ENCODE measurements at places on chromosomes 7 and 10. TPM values are rescaled to one million over a fixed set of nuclear protein-coding genes. Genes with fewer than 3 reads are reported as not detected.

Gene ERCC6
- 4.3 TPM for polyA plus RNA-seq

Gene ADAM22
- 0.08 TPM for polyA plus RNA-seq

Gene GARIN1A
- polyA plus RNA-seq, result 0.80 TPM

Gene UPF2
- 7.7 TPM for polyA plus RNA-seq

Gene SLC18A3
- polyA plus RNA-seq, result not detected

Gene HKDC1
- polyA plus RNA-seq, result 0.12 TPM

Gene NANOS1
- polyA plus RNA-seq, result 1.3 TPM

Gene HOXA7
- 1.8 TPM for polyA plus RNA-seq

Gene HGF
- polyA plus RNA-seq, result 0.47 TPM

Gene LRGUK
- 0.14 TPM for polyA plus RNA-seq

Gene CCDC7
- polyA plus RNA-seq, result 0.46 TPM

Gene STARD3NL
- polyA plus RNA-seq, result 4.2 TPM

Gene MUC3A
- polyA plus RNA-seq, result 0.02 TPM

Gene VIPR2
- 0.40 TPM for polyA plus RNA-seq

Gene SOSTDC1
- polyA plus RNA-seq, result 2.1 TPM

Gene HERC4
- 13.3 TPM for polyA plus RNA-seq

Gene RBP4
- 0.47 TPM for polyA plus RNA-seq

Gene PON3
- polyA plus RNA-seq, result 0.71 TPM

Gene MTPN
- polyA plus RNA-seq, result 100 TPM

Gene ITIH2
- not detected for polyA plus RNA-seq

Gene FGL2
- polyA plus RNA-seq, result 3.4 TPM

All from esophagus (tissue), 2 donors.